ENCODE measurements at places on chromosomes 16 and 17.

DNA sequence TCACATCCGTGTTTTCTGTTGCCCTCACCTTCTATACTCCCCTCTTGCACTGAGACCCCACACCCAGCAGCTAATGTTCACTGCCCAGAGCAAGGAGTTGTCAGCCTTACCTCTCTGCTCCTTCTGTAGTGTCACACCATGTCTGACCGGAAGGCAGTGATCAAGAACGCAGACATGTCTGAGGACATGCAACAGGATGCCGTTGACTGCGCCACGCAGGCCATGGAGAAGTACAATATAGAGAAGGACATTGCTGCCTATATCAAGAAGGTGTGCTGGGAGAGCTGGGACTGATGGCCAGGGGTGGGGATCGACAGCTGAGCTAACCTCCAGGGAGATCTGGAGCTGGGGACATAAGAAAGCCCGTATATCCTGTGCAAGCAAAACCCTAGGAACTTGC, 3.7 kb downstream of the DYNLL2 start:
- no peak for DNase-seq

DNA sequence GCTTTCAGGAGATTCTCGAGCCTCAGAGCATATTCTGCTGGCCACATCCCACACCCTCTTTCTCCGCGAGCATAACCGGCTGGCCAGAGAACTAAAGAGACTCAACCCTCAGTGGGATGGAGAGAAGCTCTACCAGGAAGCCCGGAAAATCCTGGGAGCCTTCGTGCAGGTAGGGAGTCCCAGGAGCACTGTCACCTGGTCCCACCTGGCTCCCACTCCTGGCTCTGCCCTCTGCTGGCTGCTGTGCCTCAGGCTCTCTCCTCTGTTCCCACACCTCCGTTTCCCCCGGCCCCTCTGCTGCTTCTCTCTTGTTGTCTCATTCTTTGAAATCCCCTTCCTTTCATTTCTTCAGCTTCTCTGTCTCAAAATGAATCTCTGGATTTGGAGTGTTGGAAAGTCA, 16.4 kb downstream of the LPO start:
- DNase-seq = no peak

- DNase-seq = no peak
These were observed 8.6 kb upstream of the VAC14 start for GRCh38 chr16:70809392-70810060.

DNA sequence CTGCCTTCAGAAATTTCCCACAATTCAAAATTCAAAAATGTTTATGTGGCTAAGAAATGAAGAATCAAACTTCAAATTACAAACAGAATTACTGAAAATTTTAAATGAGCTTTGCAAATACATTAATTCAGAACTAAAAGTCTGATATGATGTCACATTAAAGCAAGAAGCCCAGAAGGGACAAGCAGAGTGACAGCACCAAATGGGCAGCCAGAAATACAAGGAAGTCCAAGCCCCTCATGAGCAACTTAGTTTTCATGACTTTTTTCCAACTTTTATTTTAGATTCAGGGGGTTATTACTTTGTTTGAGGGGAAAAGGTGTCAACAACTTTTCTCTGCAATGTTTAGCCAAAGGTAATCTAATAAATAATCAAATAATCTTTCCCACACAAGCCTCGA, 21.5 kb downstream of the UBE2G1 start:
- DNase-seq = no peak

- DNase-seq = no peak
These were observed 671.2 kb downstream of the CDH8 start for GRCh38 chr16:61364990-61365389.

DNA sequence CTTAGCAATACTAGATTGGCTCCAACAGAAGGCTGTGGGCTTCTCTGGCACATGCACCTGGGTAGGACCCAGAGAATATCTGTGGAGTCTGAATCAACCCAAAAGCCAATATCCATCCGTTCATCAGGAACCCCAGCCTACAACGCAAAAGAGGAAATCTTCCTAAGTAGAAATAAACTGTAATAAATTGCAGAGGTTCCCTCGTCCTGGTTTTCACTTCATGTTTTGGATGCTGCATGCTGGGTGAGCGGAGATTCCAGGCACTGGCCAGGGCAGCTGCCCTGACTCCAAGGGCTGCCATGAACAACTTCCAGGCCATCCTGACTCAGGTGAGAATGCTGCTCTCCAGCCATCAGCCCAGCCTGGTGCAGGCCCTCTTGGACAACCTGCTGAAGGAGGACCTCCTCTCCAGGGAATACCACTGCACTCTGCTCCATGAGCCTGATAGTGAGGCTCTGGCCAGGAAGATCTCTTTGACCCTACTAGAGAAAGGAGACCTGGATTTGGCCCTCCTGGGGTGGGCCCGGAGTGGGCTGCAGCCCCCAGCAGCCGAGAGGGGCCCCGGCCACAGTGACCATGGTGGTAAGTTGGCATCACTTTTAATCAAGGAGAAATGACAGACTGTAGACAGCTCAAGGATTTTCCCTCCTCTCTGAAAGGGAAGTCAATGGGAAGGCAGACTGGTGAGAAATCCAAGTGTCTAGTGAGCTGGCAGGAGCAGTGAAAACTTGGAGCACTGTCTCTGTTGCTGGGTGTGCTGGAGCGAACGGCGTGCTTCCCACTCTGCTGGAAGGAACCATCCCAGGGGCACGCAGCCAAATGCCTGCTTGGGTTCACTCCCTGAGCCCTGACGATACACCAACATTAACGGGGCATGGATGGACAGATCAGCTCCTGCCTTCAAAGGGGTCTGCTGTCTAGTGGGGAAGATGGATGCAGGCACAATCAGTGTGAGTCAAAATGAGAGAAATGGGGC, 10.7 kb upstream of the CIITA start:
- no peak for DNase-seq

DNA sequence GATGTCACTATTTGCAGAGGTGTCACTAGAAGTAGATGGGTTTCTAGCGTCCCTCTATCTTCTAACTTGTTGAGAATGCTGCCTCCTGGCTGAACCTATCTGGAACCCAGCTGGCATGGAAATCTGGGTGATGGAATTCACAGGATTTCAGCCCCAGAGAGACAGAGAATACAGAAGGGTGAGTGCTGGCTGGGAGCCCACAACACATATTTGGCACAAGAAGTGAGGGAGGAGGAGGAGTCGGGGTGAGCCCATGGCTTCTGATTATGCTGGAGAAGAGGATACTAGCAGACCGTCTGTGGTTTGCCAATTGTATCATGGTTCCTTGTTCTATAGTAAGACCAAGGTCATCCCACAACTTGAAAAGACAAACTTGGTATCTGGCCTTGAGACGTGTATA, 557.8 kb upstream of the SALL1 start:
- no peak for DNase-seq

GRCh38 chr16:62363501-62363900, 327.3 kb upstream of the CDH8 start:
- DNase-seq = no peak

DNA sequence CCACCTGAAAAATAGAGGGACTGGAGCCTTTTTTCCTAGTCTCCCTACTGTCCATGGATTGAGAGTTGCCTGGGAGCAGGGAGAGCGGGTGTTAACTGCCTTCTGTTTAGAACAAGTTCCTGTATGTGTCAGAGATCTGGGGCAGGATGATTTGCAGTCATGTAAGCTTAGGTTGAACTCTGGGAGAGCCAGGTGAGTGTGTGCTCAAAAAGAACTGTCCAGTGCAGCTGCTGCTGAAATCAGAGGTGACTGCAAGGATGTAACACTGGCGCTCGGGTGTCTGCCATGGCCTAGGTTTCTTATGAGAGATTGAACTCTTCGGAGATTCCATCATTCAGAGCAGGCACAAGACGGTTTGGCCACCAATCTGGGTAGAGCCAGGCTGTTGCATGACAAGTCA, 432.5 kb downstream of the CDH13 start:
- DNase-seq = no peak

DNA sequence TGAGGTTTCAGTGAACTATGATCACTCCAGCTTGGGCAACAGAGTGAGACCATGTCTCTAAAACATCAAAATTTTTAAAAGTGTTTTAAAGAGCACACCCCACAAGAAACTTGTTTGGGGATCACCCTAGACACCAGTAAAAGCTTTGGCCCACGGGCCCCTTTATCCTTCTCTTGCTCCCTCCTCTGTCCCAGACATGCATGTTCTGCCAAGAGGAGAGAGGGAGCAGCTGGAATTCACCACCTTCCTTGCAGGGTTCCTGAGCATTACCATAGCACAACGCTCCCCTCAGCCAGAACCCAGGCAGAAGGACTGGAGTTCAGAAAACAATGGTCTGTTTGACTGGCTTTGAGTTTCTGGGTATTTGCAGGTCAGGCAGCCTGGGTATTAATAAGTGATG, 214.3 kb upstream of the CDH5 start:
- DNase-seq = no peak

Data from neuronal stem cell (in vitro differentiated cells).